Cortex of kidney (tissue), 1 donor: ENCODE measurements at places on chromosomes 6 and 20.

DNA sequence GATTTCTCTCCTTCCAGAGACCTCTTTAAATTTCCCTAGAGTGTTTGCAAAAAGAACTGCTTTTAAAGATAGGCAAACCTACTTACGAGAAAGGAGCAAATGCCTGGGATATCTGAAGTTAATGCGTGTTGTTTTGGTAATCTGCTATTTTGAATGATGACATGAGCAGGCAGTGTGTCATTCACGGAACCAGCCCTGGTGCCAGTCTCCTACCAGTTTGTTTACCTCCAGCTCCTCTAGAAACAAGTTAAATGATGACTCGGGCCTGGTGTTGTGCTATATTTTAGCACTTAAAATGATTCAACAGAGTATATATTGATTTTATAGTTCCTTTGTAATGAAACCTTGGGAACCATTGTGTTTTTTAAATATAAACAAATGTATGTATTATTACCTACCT, 41.1 kb upstream of the MAP3K4 start:
- DNase-seq = no peak

- DNase-seq = no peak
These were observed 324.2 kb downstream of the UBE3D start for GRCh38 chr6:82741325-82741995.

DNA sequence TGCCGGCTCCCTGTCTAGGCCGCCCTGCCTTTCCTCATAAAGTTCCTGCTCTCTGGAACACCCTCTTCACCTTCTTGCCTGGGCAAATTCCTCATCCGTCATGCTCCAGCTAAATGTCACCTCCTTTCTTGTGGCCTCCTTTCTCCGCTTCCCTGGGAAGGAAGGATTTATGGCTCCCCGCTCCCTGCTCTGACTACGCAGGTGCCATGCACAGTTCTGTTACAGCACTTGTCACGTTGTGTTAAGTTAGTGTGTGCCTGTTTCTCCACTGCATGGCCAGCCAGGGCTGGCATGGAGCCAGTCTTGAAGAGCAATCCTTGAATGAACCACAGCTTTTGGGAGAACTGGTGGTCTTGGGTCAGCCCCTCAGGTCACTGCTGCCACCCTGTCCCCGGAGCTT, 61.7 kb downstream of the CD40 start:
- no peak for DNase-seq

GRCh38 chr20:58978351-58979190, 2.5 kb upstream of the NELFCD start:
- no peak for DNase-seq

GRCh38 chr6:31665501-31666336, at the start of gene CSNK2B:
CSNK2B (plus strand) TSS chr6:31666080; CDS start chr6:31666832, 752 bp downstream.
- DNase-seq = peak; percentile 44

DNA sequence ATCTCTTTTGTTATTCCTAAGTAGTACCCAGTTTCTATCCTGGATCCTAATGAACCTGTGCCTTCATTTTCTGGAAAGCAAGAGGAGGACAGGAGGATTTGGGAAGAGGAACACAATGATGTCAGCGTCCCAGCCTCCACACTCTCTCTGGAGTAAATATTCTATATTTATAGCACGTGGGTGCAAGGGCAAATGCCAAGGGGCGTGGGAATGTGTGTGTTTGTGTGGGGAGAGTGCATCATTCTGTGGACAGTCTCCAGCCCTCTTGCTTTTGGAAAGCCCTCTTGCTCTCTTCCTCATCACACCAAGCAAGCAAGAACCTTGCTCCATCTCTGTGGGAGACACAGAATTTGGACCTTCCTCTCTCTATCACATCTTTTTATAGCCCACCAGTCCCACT, 103.2 kb upstream of the EMILIN3 start:
- DNase-seq = no peak
